ENCODE measurements at places on chromosomes 5 and 9.
A peak's percentile ranks its signal among the peaks of the same experiment; 100 is the strongest.

DNA sequence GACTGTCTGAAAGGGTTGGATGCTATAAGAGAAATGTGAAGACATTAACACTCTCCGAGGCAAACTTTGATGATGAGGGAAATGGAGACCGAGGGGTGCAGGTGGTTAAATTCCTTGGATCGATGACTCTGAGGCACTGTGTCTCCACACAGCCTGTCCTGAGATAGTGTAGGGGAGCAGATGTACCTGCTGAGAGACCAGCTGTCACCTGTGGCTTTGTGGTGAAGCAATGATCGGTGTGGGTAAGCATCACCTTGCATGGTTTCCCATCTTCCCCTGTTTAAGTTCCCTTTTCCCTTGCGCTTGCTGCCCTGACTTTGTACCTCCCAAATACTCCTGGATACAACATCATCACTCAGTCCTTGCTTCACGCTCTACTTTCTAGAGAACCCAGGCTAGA lies 9.8 kb upstream of the MIER3 start:
- DNase-seq = no peak

GRCh38 chr5:94191604-94192003 lies 426.8 kb downstream of the KIAA0825 start:
- DNase-seq = no peak

- no peak for DNase-seq
Measured at GRCh38 chr5:125485771-125486170, 739.3 kb upstream of the ZNF608 start.

- no peak for DNase-seq
Measured at GRCh38 chr5:151383011-151383410, 35.7 kb upstream of the SLC36A2 start.

DNA sequence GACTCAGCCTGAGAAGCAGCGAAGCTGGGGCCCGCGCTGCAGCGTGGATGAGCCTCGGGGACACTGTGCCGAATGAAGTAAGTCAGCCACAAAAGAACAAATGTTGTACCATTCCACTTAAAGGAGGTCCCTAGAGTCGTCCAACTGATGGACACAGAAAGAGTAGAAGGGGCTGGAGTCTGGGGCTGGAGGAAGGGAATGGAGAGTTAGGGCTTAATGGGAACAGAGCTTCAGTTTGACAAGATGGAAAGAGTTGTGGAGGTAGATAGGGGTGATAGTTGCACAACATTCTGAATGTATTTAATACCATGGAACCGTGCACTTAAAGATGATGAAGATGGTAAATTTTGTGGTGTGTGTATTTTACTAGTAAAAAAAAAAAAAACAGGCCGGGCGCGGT lies 119.9 kb downstream of the EHMT1 start:
- no peak for DNase-seq

GRCh38 chr9:130751631-130752355 lies 58.2 kb downstream of the EXOSC2 start:
- no peak for DNase-seq

DNA sequence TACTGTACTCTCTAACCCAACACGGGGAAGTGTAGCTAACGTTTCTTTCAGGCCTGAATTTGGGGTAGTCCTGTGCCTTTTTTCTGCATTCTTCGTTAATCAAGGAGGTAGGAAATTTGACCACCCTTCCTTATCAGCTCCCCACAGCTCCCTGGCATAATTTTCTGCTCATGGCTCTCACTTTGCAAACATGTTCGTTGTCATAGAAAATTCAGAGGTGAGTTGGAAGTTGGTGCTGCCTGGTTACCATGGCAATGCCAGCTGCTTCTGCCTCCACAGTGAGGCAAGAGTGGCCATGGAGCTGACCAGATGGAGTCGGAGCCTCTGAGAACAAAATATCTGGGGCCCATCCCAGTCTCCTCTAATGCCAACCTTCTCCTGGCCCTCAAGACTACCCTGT lies 116.6 kb upstream of the BOD1 start:
- no peak for DNase-seq

DNA sequence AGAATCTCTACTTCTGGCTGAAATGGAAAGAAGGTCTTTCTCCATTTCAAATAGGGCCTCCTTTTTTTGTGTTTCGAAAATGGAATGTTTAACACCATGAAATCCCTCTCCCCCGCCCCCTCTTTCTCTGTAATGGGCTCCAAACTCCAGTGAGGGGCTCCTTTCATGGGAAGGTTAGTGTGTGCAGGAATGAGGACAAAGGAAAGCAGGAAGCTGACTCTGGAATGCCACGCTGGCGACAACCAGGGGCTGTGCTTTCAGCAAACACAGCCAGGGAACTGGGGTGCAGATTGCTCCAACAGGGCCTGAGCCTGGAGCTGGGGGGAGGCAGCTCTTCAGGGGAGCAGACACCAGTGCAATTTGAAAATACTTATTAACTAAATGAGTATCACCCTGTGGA lies 82.8 kb downstream of the CRB2 start:
- no peak for DNase-seq

DNA sequence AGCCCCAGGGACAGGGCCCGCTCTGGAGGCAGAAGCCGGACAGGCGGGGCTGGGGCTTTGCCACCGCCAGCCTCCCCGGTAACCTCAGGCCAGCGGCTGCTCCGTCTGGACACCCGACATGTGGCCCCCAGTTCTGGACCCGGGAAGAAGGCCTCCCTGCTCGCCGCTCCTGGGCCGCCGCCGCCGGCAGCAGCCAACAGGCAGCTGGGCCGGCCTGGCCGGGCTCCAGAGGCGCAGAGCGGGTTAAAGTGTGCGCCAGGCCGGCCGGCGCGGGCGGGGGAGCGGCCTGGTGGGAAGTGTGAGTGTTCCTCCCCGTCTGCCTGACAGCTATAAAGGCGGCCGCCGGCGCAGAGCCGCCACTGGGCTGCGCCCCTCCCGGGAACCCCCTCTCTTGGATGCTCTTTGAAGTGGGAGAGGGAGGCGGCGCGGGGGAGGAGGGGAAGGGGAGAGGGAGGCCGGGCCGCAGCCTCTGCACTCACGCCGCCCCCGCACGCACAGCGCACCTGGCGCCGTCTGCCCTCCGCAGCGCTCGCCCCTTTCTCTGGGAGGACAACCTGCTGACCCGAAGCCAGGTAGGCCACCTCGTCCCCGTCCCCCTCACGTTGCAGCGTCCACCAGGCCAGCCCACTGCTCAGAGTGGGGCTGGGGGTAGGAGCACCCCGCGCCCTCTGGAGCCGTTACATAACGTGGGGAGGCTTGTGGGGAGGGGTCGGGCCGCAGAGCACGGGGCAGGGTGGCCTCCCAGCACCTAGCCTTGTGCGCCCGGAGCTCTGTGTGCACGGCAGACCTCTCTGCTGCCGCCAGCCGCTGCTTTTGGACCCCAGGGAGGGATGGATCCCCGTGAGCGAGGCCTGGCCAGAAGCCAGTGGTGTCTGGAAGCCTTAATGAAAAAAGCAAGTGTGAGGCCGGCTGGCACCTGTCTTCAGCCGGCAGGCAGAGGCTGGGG lies at the start of gene ADAMTSL2:
ADAMTSL2 (plus strand) TSS at position 359 of the 946 bp plus-strand sequence. CDS start 2,009 bp downstream, outside the sequence.
- peak; percentile 63 for DNase-seq

GRCh38 chr5:72882989-72883388 lies 66.5 kb downstream of the TNPO1 start:
- no peak for DNase-seq

DNA sequence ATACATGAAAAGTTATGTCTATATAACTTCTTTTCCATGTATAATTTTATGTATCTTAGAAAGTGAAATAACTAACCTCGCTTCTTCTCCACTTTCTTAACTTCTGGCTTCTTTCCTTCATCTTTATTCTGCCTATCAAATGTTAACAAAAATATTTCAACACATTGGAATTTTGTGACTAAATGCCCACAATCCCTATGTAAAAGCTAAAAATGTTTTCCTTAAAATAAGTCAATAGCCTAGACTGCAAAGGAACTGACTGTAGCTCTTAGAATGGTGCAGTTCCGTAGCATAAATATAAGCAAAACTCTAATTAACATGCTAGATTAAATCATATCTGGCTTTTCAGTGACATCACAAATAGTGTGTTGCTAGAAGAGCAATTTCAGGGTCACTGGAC lies 40.9 kb downstream of the PSIP1 start:
- peak; percentile 23 for DNase-seq

GRCh38 chr5:116605310-116606070 lies 30.9 kb upstream of the SEMA6A start:
- no peak for DNase-seq

GRCh38 chr9:138037140-138037539 lies 159.6 kb downstream of the CACNA1B start:
- no peak for DNase-seq

DNA sequence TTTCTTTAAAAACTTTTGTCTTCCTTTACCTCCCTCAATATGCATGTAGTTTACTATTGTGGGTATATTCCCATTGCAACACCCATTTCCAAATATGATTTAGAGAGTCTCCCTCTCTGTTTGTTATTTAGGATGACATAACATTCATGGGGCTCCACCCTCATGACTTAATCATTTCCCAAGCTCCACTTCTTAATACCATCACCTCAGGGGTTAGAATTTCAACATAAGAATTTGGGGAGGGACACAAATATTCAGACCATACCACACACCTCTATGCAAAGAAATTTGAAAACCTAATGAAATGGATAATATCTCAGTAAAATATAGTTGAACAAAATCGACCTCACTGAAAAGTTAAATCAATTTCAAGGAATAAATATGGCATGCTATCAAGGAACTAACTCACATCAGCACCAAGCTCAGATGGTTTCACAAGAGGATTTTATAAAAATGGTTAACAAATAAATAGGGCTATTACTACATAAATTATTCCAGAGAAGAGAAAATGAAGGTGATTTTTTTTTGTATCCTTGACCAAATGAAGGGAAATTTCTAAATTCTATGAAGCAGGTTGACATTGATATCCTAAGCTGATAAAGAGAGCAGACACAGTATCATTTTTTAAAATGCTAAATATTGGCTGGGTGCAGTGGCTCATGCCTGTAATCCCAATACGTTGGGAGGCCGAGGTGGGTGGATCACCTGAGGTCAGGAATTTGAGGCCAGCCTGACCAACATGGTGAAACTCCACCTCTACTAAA lies 20.2 kb upstream of the UBTD2 start:
- peak; percentile 31 for DNase-seq
